Caco-2 (cell line): ENCODE measurements at places on chromosomes 4 and X. TPM values are rescaled to one million over a fixed set of nuclear protein-coding genes. Genes with fewer than 3 reads are reported as not detected.

NAA11 gene
- total RNA-seq = not detected in 2 replicates

FAT4 gene
- total RNA-seq = 0.05 TPM in 1 of 2 replicates, not detected in the other

RNF175 gene
- total RNA-seq = not detected in 2 replicates

DNA sequence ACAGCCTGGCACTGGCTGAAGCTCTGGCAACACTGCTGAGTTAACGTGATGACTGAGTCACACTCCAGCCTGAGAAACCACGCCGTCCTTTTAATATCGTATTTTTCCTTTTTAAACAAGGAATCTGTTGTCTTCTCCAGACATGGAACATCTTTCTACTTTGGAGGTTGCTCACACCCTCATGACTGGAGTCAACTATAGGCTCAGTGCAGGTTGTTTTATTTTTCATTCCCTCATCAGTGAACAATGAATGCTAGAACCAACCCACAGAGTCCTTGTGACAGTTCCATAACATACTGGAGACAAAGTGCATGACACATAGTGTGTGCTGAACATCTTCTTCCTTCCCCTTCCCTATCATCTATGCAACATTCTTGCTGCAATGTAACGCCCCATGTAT lies 76.8 kb upstream of the CPEB2 start:
- no peak for DNase-seq
- no peak overlapping the region for H3K27ac ChIP-seq

DNA sequence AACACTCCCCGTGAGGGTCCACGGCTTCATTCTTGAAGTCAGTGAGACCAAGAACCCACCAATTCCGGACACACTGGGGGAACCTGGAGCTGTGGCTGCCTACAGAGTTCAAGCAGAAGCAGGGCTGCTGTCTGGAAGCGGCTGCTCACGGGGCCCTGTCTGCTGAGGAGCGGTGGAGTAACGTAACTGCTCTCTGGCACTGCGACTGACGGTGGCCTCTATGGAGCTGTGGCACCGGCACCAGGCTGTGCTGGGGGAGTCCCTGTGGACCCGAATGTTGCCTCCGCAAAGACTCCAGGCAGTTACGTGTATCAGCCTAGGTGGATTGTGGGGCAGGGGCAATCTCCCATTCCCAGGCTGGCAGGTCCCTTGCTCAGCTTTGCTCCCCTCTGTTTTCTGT lies 703.3 kb upstream of the FRG1 start:
- no peak overlapping the region for H3K27ac ChIP-seq
- no peaks in the 10 kb centered on the region for H3K36me3 ChIP-seq

- no peak overlapping the region for H3K27ac ChIP-seq
- H3K4me3 ChIP-seq = no peak overlapping the region
- no peak for DNase-seq
- no peaks in the 10 kb centered on the region for H3K4me1 ChIP-seq
These were observed 61.6 kb upstream of the GPR174 start for GRCh38 chrX:79082899-79083298.

- H3K4me1 ChIP-seq = no peaks in the 10 kb centered on the region
- no peak overlapping the region for H3K4me3 ChIP-seq
- H3K27ac ChIP-seq = no peak overlapping the region
These were observed 190.9 kb downstream of the FAT4 start for GRCh38 chr4:125505621-125506020.

DNA sequence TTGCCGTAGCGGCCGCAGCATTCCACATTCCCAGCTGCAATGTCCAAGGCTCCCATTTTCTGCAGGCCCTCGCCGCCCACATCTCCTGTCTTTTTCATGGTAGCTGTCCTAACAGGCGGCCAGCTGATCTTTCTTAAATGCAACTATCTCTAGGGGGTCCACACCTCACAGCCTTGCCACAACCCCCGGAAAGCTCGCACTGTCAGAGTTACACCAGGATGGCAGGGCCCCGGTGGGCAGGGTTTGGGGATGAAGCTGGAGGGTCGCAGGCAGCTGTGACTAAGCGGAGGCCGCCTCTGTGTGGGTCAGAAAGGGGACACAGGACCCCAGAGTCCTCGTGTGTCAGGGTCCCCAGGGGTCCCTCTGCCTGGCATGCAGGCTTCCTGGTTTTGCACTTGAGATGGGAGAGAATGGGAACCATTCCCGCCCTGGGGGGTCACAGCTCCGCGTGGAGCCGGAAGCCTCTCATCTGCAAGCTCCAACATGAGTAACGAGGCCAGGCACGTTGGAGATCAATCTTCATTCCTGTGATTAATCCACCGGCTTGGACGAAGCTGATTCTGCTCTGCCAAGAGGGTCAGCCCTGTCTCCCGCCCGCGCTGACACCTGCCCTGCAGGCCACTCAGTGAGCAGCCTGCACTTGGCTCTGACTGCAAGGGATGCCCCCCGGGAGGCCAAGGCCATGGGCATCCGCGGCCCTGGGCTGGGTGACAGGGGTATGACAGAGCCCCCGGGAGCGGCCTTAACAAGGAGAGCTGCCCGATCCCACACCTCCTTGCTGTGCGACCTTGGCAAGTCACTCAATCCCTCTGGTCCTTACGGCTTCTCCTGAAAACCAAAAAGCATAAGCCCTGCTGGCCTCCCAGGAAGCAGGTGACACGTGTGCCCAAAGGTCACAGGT lies 97.9 kb downstream of the ADRA2C start:
- H3K4me3 ChIP-seq = no peak overlapping the region
- no peak overlapping the region for H3K27ac ChIP-seq
- H3K36me3 ChIP-seq = no peaks in the 10 kb centered on the region
- H3K27me3 ChIP-seq = no peaks in the 10 kb centered on the region
- no peaks in the 10 kb centered on the region for H3K4me1 ChIP-seq

GRCh38 chr4:39466747-39467146 lies 7.9 kb downstream of the LIAS start:
- H3K27ac ChIP-seq = no peak overlapping the region
- DNase-seq = no peak
- H3K4me1 ChIP-seq = peaks cover 6% of the 10 kb centered on the region
- no peaks in the 10 kb centered on the region for H3K27me3 ChIP-seq

- no peak for DNase-seq
- no peaks in the 10 kb centered on the region for H3K27me3 ChIP-seq
- no peaks in the 10 kb centered on the region for H3K4me1 ChIP-seq
- no peaks in the 10 kb centered on the region for H3K36me3 ChIP-seq
These were observed 418.5 kb upstream of the HS3ST1 start for GRCh38 chr4:11847167-11847566.

DNA sequence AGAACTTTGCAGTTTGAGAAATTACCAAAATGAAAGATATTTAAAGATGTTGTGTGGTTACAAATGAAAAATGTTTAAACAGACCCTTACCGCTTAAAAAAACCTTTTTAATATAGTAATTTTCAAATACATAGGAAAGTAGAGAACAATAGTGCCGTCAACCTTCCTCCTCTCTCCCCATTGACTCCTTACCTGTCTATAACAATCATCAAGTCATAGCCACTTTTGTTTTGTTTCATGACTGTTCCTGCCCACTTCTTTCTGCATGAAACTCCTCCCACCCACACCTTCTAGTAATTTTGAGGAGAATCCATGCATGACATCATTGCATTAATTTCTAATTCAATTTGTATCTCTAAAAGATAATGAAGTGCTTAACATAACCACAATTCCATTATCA lies 76.5 kb upstream of the ATP8A1 start:
- no peak overlapping the region for H3K27ac ChIP-seq
- no peak for DNase-seq
- no peak overlapping the region for H3K4me3 ChIP-seq
- H3K4me1 ChIP-seq = no peaks in the 10 kb centered on the region
- no peaks in the 10 kb centered on the region for H3K27me3 ChIP-seq

- no peaks in the 10 kb centered on the region for H3K27me3 ChIP-seq
- H3K4me3 ChIP-seq = no peak overlapping the region
- H3K4me1 ChIP-seq = no peaks in the 10 kb centered on the region
- no peak for DNase-seq
- H3K36me3 ChIP-seq = no peaks in the 10 kb centered on the region
These were observed 38.9 kb upstream of the RBPJ start for GRCh38 chr4:26281881-26282280.

DNA sequence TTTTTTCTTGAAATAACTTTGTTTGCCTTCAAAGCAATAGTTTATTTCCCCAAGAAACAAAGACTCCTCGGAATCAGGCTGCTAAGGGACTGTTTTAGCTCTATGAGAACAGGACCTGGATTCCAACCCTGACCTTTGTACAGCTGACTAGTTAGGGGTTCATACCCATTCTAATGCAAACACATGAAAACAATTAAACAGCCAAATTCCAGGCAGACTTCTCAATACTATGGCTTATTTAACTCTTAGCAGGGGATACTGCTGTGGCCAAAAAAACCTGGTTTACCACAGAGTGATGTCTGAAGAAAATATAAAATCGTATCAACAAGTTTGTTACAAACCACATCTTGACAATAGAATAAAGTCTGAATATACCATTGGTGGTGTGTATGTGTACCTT lies 129.6 kb upstream of the INTU start:
- H3K27ac ChIP-seq = no peak overlapping the region
- H3K36me3 ChIP-seq = no peaks in the 10 kb centered on the region
- H3K27me3 ChIP-seq = no peaks in the 10 kb centered on the region
- no peak overlapping the region for H3K4me3 ChIP-seq

DNA sequence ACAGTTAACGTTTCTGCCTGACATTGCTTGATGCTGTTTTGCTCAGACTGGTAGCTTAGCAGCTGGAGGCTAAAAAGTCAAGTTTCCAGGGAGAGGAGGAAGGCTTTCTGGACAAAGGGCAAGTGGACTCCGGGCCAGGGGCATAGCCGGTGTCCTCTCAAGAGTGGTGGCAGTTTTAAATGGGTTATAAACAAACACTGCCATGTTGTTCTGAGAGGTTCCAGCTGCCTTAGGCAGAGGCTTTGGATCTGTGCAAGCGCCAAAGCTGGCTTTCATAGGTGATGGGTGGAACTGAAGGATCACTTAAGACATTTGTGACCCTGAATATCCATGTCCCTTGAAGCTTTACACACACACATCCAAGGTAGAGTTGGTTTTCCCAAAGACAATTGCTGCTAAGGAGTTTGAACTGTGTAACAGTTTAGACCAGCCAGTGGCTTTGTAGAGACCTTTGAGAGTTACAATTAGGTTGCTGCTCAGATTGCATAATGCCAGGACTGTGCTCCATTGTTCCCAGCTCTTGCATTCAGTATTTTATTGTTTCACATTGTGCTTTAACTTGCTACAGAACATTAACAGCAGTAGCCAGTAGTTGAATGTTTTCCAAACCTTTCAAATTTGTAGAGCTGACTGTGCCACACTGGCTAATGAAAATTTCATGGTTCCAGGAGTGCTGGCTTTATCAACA lies 54.1 kb upstream of the AP1S2 start:
- H3K36me3 ChIP-seq = no peaks in the 10 kb centered on the region
- no peak overlapping the region for H3K27ac ChIP-seq
- no peaks in the 10 kb centered on the region for H3K4me1 ChIP-seq
- no peaks in the 10 kb centered on the region for H3K27me3 ChIP-seq

- H3K27ac ChIP-seq = no peak overlapping the region
- H3K27me3 ChIP-seq = no peaks in the 10 kb centered on the region
- H3K4me3 ChIP-seq = no peak overlapping the region
These were observed 42.0 kb downstream of the IRF2 start for GRCh38 chr4:184432127-184432922.

DNA sequence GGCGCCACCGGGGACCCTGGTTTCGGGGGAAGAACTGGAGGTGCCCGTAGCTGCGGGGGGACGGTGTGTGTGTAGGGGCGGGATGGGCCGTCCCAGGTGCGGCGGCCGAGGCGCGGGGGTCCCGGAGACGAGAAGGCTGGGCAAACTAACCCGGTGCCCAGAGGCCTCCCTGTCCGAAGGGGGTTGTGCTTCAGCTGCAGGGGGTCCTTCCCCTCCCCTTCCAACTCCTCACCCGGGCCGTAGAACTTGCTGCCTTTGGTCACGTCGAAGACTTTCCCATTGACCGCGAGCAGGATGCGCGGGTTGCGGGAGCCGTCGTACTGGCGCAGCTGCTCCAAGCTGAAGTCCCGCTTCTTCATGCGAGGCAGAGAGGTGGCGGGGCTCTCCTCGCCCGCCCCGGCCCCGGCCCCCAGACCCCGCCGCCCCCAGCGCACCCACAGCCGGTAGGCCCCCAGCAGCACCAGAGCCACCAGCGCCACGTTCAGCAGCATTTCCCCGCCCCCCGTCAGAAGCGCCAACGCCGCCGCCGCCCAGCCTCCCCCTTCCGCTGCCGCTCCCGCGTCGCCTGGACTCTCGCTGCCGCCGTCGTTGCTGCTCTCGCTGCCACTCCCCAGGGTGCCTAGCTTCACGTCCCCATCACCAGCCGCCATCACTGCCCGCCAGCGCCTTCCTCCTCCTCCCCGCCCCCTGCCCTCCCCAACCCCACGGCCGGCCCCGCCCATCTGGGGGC lies at the start of gene PGRMC2:
Gene PGRMC2 (minus strand): TSS at position 673 of the 730 bp plus-strand sequence. CDS start 23 bp downstream, at position 650.
- H3K4me3 ChIP-seq = peak within 1 kb of the TSS; percentile 92
- H3K4me1 ChIP-seq = peaks cover 30% of the 10 kb centered on the region
- peak within 1 kb of the TSS; percentile 82 for H3K27ac ChIP-seq

DNA sequence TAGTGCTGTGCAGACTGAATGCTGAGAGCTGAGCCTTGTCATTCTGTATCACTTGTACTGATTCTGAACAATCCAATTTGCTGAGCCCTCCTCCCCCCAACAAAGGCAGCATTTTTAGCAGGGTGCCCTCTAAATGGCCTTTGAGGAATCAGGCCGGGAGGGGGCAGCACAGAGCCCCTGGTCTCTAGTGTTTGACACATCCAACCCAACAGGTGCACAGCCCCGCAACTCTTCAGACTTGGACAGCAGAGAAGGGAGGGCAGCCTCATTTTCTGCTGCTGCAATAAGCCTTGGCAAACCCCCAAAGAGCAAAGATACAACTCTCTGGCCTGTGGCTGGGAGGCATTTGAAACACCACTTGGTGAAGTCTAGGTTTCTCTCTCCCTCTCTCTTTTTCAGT lies 3.4 kb downstream of the ATP1B4 start:
- no peaks in the 10 kb centered on the region for H3K27me3 ChIP-seq
- no peaks in the 10 kb centered on the region for H3K4me1 ChIP-seq
- DNase-seq = peak; percentile 32
- no peak overlapping the region for H3K4me3 ChIP-seq
- no peaks in the 10 kb centered on the region for H3K36me3 ChIP-seq

DNA sequence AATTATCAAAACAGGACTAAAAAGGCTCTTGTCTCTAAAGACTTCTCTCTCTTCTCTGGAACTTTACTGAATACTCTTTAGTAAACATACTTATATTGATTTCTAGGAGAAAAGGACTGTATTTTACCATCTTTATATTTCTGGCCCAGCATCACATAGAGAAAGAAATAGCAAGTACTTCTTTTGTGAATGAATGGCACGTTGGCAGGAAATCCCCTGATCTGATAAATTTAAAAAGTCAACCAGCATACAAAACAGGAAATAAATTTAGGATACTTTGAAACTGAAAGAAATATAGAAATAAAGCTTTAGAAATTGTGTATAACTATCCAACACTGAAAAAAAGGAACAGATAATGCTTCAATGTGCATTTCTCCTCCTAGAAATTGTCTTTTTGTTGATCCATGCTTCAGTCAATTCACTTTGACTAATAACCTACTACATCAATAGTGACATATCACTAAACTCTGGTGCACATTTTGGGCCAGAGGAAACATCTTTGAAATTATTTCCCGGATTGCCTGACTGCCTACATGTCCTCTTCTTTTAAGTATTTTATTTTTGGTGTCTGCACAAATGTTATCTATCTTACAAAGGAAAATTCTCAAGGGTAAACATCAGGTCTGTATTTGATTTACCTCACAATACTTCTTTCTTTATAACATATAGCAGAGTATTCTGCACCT lies 183.5 kb upstream of the FSTL5 start:
- DNase-seq = no peak
- H3K27me3 ChIP-seq = no peaks in the 10 kb centered on the region
- H3K27ac ChIP-seq = no peak overlapping the region
- no peaks in the 10 kb centered on the region for H3K4me1 ChIP-seq
- no peak overlapping the region for H3K4me3 ChIP-seq

- H3K27ac ChIP-seq = peak overlapping the region; percentile 80
- H3K4me1 ChIP-seq = 0 out of 2 replicates have a peak, but pooled peaks cover 5% of the 10 kb centered on the region
- no peaks in the 10 kb centered on the region for H3K36me3 ChIP-seq
- H3K4me3 ChIP-seq = no peak overlapping the region
- no peaks in the 10 kb centered on the region for H3K27me3 ChIP-seq
These were observed 1.7 kb downstream of the MTMR1 start for GRCh38 chrX:150694738-150695410.
